DMS53 (cell line): ENCODE measurements at places on chromosomes 7 and 10.

DNA sequence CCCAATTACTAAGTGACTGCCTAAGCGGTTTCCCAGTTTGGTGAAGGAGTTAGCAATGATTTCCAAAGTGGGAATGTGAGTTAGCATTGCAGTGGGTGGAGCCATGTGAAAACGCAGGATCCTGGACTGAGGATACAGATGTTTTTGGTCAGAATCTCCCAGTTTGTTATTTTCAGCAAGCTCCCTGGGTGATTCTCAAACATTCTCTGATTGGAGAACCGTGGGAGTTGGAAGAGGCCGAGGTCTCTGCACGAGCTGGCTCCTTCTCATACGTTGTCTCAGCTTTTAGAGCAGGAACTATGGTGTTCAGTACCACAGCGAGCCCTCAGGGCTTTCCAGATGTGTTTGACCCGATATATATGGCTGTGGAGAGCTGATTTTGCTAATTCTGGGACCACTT is 396.5 kb upstream of the NPVF start:
- DNase-seq: no peak

DNA sequence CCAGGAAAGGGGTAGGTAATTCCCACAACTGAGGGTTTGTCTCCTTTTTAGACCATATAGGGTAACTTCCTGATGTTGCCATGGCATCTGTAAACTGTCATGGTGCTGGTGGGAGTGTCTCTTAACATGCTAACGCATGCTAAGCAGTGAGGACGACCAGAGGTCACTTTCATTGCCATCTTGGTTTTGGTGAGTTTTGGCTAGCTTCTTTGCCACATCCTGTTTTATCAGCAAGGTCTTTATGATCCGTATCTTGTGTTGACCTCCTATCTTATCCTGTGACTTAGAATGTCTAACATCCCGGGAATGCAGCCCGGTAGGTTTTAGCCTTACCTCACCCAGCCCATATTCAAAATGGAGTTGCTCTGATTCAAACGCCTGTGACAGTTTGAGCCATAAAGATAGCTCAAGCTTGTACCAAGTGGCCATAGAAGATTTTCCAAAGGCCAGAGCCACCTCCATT is 176.0 kb upstream of the NAMPT start:
- DNase-seq: no peak

DNA sequence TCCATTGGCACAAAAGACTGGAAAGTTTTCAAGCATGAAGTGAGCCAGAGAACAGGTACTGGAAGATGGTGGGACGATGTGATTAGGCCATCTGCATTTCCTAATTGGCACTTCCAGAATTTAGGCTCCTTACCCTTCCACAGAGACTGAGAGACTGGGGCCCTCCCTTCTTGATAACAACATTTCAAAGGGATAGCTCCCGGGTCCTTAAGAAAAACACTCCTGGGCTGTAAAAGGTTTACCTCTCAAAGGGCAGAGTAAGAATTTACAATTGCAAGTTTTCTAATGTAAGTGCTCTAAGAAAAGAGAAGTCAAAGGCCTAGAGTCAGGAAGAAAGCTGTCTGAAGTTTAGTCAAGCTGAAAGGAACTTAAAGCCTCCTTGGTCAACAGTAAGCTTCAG is 559.5 kb upstream of the C7orf33 start:
- DNase-seq: no peak

DNA sequence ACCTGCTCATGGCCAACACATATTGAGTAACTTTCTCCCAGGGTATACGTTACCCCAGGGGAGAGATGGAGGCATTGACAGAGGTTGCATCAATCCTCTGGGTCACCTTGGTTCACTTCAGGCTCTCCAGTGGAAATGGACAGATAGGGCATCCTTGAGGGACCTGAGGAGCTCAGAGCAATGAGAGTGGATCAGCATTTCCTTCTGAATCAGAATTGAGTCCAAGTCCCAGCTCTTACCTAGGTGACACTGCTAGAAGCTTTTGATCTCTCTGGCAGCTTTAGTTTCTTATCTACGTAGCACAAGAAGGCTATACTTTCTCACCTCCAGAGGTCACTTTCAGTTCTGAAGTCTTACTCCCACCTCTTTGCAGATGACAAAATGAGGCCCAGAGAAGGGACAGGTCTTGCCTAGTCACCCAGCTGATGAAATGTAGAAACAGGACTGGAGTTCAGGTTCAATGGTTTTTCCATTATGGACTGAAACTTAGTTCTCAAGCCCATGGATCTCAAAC is 35.2 kb downstream of the PANK1 start:
- DNase-seq: no peak

DNA sequence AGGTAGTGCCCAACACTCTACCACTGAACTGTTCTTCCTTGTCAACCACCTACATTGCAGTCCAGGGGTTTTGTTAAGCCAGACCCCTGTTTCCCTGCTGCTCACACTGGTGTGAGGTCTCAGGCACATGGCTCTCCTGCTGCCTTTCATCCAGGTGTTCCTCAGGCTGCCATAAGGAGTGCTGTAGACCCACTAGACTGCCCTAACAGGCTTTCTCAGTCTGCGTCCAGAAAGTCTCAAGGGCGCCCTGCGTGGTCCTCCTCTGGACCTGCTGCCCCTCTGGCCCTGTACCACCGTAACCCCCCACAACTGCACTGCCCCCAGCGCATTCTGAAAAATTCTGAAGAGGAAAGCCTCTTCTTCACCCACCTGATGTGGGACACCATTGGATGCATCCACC is 225.7 kb upstream of the ANKRD30A start:
- DNase-seq: no peak
